ENCODE measurements at places on chromosomes 11 and 22.

DNA sequence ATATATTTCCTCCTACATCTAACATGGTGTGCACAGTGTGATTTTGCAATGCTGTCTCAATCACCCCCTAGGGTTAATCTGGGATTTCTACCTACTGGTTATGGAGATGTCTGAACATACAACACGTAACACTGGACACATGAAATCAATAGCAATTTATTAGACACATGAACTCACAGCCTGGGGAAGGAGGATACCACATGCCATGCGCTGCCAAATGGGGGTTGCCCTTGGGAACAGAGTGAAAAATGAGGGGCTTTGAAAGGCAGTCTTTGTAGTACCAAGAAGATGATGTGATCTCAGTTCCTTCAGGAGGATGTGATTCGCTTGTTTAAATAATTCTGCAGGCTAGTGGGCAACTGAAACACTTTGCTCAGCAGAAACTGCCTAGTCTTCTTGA, 253.6 kb upstream of the LRRC4C start:
- no peak for DNase-seq

DNA sequence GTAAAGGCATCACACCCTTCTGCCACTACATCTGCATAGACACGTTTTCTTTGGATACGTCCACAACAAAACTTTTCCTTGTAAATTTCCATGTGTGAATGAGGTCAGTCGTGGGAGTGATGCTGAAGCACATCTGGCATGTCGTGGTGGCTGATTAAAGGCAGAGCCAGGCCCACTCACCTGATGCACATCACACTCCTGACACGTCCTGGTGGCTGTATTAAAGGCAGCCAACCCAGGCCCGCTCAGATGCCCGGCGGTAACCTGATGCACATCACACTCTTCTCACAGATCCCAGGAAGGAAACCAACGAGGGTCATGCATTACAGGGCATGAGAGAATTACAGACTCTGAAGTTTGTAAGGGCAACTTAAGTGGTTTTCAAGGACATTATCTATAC, 321.6 kb upstream of the B3GAT1 start:
- DNase-seq, result no peak

GRCh38 chr11:48093795-48094642, 113.7 kb downstream of the PTPRJ start:
- no peak for DNase-seq

- DNase-seq, result no peak
Measured at GRCh38 chr22:49934160-49934890, 15.9 kb downstream of the CRELD2 start.

- no peak for DNase-seq
Measured at GRCh38 chr11:57055744-57056143, 67.0 kb downstream of the OR5AK2 start.

DNA sequence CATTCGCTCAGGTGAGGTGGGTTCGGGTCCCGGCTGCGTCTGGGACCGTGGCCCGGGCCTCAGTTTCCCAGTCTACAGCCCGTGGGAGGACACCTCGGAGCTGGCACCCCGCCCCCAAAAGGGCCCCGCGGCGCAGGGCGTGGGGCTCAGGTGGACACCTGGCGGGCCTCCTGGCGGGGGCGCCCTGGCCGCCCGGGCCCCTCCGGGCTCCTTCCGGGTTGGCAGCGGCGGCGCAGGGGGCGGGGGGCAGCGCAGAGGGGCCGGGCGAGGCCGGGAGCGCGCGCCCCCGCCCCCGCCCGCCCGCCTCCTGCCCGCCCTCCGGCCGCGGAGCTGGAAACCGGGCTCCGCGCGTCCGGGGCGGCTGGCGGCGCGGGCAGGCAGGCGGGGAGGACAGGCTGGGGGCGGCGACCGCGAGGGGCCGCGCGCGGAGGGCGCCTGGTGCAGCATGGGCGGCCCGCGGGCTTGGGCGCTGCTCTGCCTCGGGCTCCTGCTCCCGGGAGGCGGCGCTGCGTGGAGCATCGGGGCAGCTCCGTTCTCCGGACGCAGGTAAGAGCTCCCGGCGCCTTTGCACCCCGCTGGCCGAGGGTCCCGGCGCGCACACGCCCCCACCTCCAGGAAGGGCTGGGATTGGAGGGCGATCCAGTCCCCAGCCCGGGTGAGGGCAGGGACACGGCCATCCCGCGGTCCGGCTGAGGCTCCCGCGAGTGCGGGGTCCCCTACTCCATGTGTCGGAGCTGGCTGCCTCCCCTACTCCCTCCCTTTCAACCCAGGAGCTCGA, at the start of gene EMID1:
EMID1 (plus strand) TSS at position 303 of the 778 bp plus-strand sequence; CDS start at position 446, 143 bp downstream.
- DNase-seq, result peak; percentile 6
